ENCODE measurements at places on chromosomes 12 and 14.

- no peak for DNase-seq
These were observed 465.3 kb upstream of the RGS6 start for GRCh38 chr14:71466946-71467345.

- DNase-seq = no peak
These were observed 386.3 kb downstream of the TMEM121 start for GRCh38 chr14:105912641-105913180.

GRCh38 chr12:15200641-15201040 lies 20.6 kb downstream of the RERG start:
- no peak for DNase-seq

- DNase-seq = peak; percentile 48
These were observed 90.9 kb upstream of the CCDC196 start for GRCh38 chr14:66395300-66395699.

DNA sequence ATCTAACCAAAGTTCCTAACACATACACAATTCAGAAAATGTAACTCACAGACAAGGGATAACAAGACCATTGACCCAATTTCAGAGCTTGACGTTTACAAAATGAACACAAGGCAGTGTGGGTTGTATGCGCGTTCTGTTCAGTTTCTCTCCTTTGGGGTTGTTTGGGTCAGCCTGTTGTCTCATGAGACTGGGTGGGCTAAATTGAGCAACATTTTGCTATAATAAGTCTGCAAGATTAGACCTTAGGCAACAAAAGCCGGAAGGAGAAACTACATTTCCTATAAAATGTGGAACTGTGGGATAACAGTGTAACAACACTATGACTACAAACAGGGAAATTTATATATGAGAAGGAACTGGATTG lies 18.8 kb upstream of the LTA4H start:
- DNase-seq = no peak

Measured in activated CD4-positive, alpha-beta memory T cell treated with anti-CD3 and anti-CD28 coated beads, Interleukin-2, amount 10 ng/mL, durations not matched to agents 7 days and 5 days (primary cell).